Small intestine (tissue), 16 donors: ENCODE measurements at places on chromosomes 13 and 19. TPM values are rescaled to one million over a fixed set of nuclear protein-coding genes. Genes with fewer than 3 reads are reported as not detected.

The GADD45B gene
- polyA plus RNA-seq: 17.8 TPM

The FUT1 gene
- polyA plus RNA-seq: 7.8 TPM

The ZNF541 gene
- 0.30 TPM for polyA plus RNA-seq

The LILRA6 gene
- polyA plus RNA-seq: 1.6 TPM

The PNMA8A gene
- polyA plus RNA-seq: 2.9 TPM

The KMT5C gene
- polyA plus RNA-seq: 10.3 TPM
